CD4-positive, alpha-beta memory T cell (primary cell): ENCODE measurements at places on chromosomes 3 and 15. TPM values are rescaled to one million over a fixed set of nuclear protein-coding genes. Genes with fewer than 3 reads are reported as not detected.

DUT gene
- total RNA-seq, result 127 TPM

MCF2L2 gene
- 6.5 TPM for total RNA-seq

ISLR2 gene
- total RNA-seq, result not detected

CD200 gene
- total RNA-seq, result 1.8 TPM

TAGLN3 gene
- total RNA-seq, result not detected

COL8A1 gene
- total RNA-seq, result not detected

ZNF80 gene
- 1.1 TPM for total RNA-seq

TMEM87A gene
- 56.6 TPM for total RNA-seq

DAZL gene
- total RNA-seq, result not detected

PLA2G4E gene
- total RNA-seq, result not detected

ATP2C1 gene
- 57.3 TPM for total RNA-seq

DUOX1 gene
- total RNA-seq, result 0.19 TPM

SH2D7 gene
- total RNA-seq, result not detected

C3orf62 gene
- total RNA-seq, result 9.9 TPM

ADPRH gene
- 1.4 TPM for total RNA-seq

NDN gene
- not detected for total RNA-seq

ALPK3 gene
- total RNA-seq, result 0.26 TPM

DZIP1L gene
- not detected for total RNA-seq

LEKR1 gene
- 2.1 TPM for total RNA-seq

TUSC7 gene
- not detected for total RNA-seq

C15orf62 gene
- total RNA-seq, result 3.5 TPM

LMOD3 gene
- total RNA-seq, result not detected

DPPA2 gene
- not detected for total RNA-seq

PLAAT1 gene
- total RNA-seq, result not detected

KBTBD13 gene
- total RNA-seq, result not detected

KNSTRN gene
- 6.8 TPM for total RNA-seq

ARHGAP11A gene
- total RNA-seq, result 7.3 TPM

ACKR4 gene
- 0.17 TPM for total RNA-seq

LRRC31 gene
- not detected for total RNA-seq
